NCI-H1105 treated with DMSO at 0.1 percent for 48 hours (cell line): ENCODE measurements at places on chromosomes 5 and 9.

DNA sequence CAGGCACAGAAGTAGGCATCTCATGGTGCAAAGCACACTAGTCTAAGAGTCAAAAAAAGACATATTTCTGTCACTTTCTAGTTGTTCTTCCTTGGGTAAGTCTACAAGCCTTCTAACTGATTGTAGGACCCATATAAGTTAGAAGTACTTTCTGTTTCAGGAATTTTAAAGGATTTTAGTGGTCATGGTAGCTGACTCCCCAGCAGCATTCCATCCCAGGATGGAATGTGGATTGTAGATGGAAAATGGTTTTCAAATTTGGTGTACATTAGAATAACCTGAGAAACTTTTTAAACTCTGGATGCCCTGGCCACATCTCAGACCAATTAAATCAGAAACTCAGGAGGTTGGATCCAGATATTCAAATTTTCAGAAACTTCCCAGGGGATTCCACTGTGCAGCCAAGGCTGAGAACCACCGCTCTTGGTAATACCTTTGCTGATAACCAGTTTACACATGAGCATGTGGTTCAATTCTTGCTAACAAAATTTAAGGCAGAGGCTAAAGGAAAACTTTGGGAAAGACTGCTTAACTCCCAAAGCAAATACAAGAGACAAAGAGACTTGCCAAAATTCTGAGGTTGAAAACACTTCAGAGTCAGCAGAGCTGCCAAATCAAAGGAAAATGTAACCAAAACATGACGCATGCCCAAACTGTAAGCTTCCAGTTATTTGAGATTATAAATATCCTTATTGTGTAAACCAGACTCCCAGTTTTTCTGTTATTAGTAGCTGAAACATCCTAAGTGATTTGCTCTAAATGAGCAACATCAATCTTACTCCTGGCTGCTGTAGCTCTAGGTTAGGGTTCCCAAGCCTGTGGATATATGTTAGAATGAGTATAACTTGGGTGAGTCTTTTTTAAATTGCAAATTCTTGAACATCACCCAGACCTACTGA lies 145.4 kb upstream of the MTAP start:
- DNase-seq, result no peak

GRCh38 chr5:99088309-99088708 lies 159.5 kb upstream of the CHD1 start:
- DNase-seq, result no peak

DNA sequence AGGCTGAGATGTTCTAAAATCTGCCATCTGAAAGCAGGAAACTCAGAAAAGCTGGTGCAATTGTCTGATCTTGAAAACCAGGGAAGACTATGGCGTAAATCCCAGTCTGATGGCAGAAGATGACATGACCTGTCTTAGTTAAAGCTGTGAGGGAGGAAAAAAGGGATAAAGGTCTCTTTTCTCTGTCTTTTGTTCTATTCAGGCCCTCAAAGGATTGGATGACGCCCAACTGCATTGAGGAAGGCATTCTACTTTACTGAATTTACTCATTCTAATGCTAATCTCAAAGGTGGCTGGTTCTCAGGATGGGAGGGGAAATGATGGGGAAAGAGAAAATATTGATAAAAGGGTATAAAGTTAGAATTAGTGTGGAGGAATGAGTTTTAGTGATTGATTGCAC lies 312.8 kb upstream of the CTNND2 start:
- DNase-seq, result no peak

DNA sequence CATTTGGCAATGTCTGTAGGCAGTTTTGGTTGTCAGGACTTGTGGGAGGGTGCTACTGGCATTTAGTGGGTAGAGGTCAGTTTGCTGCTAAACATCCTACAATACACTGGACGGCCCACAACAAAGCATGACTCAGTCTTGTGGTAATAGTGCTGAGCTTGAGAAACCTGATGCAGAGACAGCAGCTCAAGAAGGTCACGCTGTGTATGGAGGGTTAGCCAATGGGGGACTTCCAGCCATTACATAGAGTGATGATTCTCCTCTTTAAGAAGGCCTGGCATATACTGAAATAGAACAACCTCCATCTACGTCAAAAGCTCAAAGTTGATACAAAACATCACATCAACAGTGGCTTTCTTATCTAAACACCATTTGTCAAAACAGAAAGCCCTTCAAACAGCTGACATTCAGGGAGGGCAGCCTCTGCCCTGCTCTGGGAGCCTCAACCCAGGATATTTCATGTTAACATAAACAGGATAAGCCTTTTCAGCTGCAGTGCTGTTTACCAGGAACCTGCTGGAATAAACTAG lies 143.0 kb downstream of the GPBP1 start:
- DNase-seq, result no peak

DNA sequence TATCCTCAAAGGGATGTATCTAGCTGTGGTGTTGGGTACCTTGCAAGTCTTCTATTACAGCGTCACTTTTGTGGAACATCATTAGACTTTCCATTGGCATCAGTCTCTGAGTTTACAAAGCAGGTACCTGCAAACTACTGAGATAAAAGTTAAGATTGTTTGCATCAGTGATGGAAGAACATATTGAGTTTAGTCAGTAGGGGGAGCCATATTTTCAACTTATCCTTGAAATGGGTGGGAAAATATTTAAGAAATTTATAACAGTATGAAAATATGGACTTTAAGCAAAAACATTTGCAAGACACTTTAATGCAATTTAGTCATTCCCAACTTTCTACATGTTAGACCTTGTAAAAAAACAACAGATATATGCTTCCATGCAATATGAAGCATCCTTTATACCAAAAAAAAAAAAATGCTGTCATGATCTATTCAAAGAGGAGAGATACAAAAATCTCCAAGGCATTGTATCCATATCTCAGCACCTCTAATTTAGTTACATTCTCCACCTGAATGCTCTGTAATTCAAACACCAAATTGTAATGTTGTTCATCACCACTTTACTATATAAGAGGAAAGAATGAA lies 98.6 kb upstream of the ADAMTS19 start:
- no peak for DNase-seq
